ENCODE measurements at places on chromosomes 16 and 17.

DNA sequence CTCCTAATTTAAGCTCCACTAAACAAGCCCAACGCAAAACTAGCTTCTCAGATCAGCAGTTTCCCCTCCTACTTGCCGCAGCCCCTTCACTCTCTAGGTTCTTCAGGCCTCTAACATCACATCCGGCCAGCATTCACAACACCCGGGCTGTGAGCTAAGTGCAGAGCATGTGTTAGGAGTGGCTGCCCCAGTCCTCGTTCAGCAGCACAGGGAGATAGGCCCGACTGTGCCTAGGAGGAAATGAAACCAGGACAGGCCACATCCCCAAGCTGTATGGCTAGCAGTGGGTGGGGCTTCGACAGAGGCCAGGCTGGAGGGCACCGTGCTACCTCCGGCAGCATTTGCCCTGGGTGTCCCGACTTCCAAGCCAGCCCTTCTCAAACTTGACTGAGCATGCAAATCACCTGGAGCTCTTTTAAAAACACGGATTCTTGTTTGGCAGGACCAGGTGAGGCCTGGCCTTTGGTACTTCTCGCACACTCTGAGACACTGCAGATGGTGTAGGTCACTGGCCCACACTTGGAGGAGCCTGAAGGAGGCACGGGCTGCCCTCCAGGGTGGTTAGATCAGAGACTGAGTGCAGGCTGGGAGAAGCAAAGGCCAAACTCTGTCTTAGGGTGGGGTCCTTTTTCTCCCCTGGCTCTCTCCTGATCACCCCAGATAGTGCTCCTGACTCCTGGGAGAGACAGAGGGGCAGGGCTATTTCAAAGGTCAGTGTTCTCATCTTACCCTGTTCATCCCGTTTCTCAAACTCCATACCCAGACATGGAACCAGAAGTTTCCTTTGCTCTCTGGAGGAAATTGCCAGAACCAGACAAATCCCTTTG, 202.0 kb downstream of the C16orf78 start:
- DNase-seq: no peak

DNA sequence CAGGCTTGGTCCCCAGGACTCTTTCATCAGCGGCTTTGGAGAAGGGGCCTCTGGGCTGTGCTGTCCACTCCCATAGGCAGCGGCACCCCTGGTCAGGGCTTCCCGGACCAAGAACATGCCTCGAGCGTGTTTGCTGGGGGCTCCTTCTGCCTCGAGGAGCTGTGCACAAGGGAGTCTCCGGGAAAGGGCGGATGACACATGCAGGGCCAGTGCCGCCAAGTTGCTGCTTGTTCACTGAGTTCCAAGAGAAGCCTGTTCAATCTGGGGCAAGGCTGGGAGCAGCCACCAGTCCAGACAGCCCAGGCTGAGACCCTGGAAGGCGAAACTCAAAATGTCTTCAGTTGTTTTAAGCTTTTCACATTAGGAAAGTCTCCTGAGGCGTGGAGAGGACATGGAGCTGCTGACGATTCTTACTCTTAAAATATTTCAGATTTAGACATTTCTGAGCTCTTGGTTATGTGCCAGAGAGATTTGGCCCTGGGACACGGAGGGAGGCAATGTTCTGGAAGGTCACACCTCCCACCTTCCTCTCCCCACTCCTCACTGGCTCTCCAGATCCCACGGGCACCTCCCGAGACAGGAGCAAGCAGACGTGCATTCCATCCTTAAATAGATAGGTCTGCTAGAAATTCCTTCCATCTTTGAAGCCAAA, 84.5 kb upstream of the ZNF469 start:
- DNase-seq: no peak

DNA sequence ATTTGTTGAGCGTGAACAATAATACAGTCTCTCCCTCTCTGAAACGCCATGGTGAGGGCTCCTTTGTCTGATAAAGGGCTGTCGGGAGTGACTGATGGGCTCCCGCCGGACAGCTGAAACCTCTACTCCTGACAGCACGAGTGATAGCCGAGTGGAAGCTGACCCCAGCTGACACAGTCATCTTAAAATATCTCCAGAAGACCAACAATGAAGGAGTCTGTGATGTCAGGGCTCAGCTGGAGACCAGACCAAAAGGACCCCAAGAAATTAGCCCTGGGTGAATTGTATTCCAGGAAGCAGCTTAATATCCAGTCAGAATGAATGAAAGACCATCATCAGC, 22.4 kb downstream of the CCDC182 start:
- no peak for DNase-seq

- DNase-seq: no peak
These were observed 45.8 kb downstream of the TEX2 start for GRCh38 chr17:64217249-64217691.

- DNase-seq: no peak
These were observed 15.1 kb upstream of the LASP1NB start for GRCh38 chr17:38910325-38910724.

GRCh38 chr17:69357701-69358100, 30.8 kb upstream of the ABCA5 start:
- no peak for DNase-seq

DNA sequence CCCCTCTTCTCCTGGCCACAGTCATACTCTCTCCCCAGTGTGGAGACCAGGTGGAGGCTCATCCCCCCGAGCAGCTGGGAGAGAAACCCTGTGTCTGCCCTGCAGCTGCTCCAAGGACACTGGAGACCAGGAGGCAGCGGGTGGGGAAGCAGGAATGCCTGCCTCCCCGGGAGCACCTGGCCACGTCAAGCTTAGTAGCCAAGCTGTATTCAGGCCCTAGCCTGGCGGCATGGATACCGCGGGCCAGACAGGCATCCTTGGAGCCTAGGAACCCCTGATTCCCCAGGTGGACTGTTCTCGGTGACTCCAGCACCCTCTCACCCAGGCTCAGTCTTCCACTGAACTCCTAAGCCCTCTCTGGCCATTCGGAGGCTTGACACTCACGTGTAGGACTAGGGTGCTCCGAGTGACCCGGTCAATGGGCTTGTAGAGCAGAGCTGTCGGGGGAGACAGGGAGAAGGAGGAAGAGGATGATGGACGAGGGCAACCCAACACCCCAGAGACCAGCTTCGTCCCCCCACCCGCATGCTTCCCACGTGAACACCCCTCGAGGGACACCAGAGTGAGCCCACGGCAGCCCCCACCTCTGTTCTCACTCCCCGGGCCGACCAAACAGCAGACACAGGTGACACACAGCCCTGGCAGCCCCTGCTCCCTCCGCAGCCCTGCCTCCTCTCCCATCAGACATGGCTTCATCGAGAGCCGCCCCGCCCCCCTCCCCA, 76.5 kb downstream of the TIMM22 start:
- no peak for DNase-seq

DNA sequence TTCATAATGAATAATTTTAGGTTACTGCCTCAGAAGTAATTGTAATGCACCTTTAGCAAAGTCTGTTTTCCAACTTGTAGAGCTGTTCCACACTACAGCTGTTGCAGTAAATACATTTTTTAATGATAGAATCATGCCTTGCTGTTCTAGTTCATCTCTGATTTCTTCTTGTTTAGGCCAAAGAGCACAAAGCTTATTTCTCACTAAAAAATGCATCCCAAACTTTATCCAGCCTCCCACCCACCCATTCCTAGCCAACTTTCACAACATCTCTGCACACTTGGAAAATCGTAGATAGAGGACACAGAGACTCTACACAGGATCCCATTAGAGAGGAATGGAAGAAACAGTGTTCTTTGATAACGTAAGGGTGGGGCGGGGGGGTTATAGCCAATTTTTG, 252.2 kb upstream of the DYNLRB2 start:
- DNase-seq: no peak

DNA sequence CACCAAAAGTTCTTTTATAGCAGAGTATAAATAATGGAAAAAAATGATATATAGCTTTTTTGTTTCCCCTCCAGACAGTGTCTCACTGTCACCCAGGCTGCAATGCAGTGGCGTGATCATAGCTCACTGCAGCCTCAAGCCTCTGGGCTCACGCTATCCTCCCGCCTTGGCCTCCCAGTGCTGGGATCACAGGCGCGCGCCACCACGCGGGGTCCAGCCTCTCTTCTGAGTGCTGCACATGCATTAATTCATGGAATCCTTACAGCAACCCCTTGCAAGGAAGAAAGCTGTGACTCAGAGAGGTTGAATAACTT, 18.0 kb upstream of the ZNF629 start:
- DNase-seq: no peak

- DNase-seq: no peak
These were observed 3.5 kb downstream of the FMNL1 start for GRCh38 chr17:45225051-45225700.

DNA sequence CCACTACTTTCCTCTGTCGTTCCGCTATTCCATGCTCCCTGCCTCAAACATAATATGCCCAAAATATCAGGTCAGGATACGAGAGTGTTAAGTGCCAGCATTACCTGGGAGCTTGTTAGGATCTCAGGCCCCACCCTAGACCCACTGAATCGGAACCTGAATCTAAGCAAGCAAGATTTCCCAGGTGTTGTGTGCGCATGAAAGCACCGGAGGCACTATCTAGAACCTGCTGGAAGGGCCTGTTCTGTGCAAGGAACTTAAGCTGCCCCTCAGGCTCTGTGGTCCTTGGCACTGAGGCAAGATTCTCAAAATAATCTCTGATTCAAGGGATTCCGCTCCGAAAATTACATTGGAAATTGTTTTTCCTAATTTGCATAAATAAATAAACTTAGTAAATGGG, 107.7 kb upstream of the NOL11 start:
- no peak for DNase-seq

DNA sequence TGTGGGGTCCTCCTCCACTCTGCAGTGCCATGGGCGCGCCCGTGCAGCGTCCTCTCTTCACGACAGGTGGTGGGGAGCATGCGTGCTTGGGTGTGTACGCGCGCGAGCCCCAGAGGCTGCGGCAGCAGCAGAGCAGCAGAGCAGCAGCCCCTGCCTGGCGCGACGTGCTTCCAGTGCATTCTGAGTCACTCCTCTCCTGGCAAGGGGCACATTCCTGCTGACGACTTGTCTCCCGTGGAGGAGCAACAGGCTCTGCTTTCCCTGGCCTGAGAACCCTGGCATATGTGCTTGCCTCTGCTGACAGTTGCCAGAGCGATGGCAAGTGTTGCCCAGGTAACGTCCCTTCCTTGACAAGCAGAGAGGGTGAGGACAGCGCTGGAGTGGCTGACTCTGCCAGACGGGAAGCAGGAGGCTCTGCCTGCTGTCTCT, 133.8 kb upstream of the PLCG2 start:
- DNase-seq: peak; percentile 65

GRCh38 chr17:19019041-19019941, 14.7 kb upstream of the FAM83G start:
- DNase-seq: peak; percentile 39

Data from NCI-H1105 (cell line).